Hypothalamus (tissue), 51 donors: ENCODE measurements at places on chromosomes 3 and 15.
A peak's percentile ranks its signal among the peaks of the same experiment; 100 is the strongest.

DNA sequence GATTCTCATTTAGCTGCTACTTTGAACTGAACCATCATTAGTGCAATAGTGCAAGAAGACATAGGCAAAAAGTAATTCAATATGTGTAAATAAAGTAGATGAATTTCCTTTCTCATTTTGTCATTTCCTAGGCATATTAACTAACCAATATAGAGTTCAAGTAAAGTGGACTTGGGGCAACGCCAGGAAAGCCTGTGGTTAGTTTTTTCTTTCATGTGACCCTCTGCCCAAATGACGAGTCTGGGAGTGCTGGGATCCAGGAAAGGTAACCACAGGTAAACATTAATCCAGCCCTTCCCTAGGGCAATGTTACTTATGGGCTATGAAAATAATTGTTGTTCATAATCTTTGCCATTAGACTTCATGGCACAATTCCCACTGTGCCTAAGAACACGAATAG lies 181.0 kb downstream of the VPS13C start:
- no peak for DNase-seq

DNA sequence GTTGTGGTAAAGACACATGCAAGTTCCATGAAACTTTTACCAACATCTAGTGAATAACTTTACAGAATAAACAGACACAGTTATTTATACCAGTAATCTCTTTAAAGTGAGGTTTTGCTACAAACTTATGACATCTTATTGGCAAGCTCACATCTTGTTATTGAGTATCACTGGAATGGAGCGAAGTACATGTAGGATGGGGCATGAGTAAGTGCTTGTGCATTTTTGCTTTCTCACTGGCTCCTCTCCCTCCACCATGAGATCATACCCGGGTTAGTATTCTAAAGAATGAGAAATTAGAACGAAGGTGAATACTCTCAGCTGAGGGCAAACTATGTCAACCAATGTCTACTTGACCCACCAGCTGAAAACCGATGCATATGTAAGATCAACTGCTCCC lies 193.3 kb upstream of the ZNF717 start:
- no peak for DNase-seq

DNA sequence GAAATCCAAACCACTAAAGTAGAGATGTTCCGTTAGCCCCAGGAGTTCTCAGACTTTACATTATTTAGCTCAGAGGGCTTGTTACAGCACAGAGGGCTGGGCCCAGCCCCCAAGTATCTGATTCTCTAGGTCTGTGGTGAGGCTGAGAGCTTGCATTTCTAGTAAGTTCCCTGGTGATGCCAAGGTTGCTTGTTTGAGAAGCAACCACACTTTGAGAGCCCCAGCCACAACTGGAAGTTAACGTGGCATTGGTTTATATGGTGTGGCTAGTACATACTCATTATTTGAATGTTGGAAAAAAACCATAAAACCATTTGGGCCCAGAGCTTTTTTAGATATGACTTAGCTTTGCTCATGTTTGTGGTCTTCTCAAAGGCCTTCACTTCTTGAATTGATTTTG lies 35.9 kb downstream of the PRR23E start:
- DNase-seq = no peak

DNA sequence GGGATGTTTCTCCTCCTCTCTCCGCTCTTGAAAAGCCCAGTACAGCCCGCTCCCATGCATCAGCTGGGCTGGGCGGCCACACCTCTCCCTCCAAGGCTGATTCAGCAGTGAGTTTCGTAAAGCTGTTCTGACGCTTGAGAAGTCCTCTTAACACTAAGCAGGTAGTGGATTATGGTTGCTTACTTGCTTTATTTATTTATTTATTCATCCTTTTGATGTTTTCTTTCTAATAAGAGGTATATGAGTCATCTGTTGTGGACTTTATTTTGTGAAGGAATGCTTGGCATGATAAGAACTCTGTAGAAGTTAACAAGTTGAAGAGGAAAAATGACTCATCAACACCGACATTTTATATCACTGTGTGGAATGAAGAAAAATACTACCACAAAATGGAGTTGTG lies 285.0 kb downstream of the SQOR start:
- DNase-seq = no peak

GRCh38 chr3:97820780-97821179 lies 1.0 kb upstream of the CRYBG3 start:
- no peak for DNase-seq

- DNase-seq = no peak
Measured at GRCh38 chr15:40100123-40100946, 8.3 kb downstream of the BMF start.

DNA sequence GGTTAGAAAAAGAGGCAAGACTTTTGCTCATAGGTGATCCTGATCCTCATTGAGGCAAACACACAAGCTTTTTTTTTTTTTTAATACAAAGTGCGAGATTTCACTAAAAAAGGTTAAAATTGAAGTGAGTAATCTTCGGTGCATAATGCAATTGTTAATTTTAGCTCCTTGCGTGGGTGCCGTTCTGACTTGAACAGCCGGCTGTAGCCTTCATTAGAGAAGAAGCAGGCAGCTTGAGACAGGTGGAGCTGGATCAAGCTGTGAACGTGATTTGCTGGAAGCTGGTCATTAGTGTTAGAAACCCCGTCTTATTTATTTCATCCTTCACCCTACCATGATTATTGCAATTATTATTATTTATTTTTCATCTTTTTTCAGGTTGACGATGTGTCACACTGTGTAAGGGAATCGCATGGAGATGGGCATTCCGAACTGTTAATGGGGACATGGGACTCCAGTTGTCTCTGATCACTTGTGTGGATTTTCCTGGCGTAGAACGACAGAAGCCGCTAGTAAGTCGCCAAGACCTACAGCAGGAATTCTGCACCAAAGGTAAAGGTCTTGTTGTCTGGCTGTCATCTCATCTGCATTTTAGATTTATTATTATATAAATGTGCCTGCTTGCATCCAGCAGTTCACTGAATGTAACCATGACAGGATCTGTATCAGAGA lies 40.2 kb downstream of the ARPP21 start:
- DNase-seq = no peak

DNA sequence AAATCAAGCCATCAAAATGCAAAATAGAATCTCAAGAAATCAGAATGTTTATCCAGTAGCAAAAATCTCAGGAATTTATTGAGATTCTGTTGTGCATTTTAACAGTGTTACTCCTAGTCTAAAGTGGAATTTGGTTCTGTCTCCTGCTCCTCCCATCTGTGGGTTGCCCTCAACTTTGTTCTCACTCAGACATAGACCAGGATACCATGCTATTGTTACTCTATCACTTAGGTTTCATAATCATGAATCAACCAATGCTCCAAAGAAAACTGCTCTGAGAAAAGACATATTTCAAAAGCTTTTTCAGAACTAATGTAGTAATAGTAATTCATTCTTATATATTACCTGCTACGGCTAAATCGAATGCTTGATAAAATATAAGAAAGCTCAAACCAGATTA lies 274.7 kb downstream of the RBMS3 start:
- no peak for DNase-seq

GRCh38 chr3:196007744-196008335 lies 74.0 kb downstream of the TFRC start:
- no peak for DNase-seq

GRCh38 chr3:171865191-171865865 lies 22.2 kb downstream of the TMEM212 start:
- DNase-seq = no peak

GRCh38 chr15:93523481-93523880 lies 434.5 kb upstream of the RGMA start:
- no peak for DNase-seq

- no peak for DNase-seq
Measured at GRCh38 chr15:82995938-82996337, 9.9 kb downstream of the RAMAC start.

DNA sequence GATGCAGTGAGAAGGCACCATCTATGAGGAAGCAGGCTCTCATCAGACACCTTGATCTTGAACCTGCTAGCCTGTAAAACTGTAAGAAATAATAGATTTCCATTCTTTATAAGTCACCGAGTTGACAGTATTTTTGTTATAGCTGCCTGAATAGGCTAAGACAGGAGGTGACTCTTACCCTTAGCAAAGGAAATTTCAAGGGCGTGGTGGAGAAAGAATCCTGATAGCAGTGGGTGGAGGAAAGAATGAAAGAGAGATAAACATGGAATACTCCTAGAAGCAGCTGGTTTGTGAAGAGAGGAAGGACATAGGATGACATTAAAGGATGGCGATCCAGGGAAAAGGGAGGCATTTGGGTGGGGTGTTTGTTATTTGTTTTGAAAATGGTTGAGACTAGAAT lies 41.4 kb downstream of the SIDT1 start:
- no peak for DNase-seq

GRCh38 chr3:129575997-129576384 lies 30.5 kb downstream of the PLXND1 start:
- no peak for DNase-seq

- peak; percentile 25 for DNase-seq
Measured at GRCh38 chr3:137642831-137643230, 121.3 kb upstream of the SOX14 start.

DNA sequence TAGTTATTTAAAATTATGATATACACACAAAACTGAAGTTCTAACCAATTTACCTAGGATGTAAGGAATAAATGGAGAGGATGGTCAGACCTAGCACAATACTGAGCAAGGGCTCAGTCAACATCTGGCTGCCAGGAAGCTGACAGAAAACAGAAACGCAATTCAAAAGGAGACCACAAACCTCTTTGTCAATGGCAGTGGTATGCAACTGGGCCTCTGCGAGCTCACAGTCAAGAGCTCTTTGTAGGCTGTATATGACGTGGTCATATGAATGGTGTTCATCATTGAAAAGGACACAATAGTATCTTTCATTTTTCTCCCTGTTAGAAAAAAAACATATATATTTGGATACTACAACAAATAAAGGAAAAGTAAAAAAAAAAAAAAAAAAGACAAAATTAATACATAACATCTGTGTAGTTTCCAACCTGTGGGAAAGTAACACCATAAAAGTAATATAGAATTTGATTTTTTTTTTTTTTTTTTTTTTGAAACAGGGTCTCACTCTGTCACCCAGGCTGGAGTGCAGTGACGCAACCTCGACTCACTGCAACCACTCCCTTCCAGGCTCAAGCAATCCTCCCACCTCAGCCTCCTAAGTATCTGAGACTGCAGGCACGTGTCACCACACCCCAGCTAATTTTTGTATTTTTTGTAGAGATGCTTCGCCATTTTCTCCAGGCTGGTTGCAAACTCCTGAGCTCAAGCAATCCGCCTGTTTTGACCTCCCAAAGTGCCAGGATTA lies 37.9 kb downstream of the UBR1 start:
- DNase-seq = no peak

DNA sequence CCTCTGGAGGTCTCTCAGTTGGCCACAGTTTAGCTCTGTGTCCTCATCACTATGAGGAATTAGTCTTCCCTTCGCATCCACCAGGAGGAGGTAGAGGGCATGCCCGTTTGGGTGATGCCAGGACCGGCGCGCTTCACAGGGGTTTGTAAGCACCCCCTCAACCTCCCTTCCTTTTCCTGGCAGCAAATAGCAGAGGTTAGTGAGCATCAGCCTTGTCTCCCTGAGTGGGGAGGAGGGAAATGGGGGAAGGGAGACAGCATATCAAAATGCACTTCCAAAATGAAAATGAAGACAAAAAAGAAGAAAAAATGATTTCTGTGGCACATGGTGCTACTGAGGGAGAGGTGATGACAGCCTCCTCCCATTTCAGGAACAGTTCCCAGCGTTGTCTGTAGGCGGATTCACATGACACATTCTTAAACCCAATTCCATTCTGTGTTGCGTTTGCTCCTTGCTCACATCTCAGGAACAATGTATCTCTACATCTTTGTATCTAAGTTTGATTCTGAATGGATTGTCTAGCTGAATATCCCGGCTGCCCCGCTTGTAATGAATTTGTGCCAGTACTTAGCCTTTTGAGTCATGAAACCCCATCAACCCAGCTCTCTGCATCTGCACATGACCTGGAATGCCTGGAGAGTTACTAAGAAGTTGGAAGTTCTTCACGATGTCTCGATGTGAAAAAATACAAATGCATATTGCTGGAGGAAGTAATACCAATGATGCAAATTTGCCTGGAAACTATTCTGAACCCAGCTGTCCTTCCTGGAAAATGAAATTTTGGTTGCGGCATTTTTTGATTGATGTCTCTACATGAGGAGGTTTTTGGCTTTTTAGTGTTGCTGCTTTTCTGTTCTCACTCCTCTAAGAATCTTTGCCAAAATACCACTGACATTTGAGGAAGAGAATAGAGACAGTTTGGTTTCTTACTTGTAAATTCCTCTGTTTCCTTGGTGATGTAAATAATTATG lies 45.2 kb downstream of the TYRO3 start:
- DNase-seq = peak; percentile 54

- no peak for DNase-seq
Measured at GRCh38 chr3:56681984-56682461, 1.0 kb downstream of the TASOR start.

- DNase-seq = no peak
Measured at GRCh38 chr3:146077181-146077580, 83.8 kb downstream of the PLOD2 start.

DNA sequence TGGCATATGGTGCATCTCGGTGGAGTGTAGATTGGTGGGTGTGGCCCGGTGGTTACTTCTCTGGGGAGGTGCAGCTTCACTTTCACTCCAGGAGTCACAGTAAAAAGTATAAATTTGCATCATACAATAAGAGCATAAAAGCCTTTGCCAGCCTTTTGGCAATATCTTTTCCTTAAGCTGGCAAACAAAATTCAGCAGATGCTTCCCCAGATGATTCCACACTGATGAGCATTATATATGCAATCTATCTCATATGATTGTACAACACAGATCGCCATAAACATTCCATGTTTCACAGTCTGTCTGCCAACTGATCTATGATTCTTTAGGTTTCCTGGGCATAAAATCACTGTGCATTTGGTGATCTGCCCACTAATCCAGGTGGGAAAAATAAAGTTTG lies 120.2 kb upstream of the ALCAM start:
- no peak for DNase-seq

DNA sequence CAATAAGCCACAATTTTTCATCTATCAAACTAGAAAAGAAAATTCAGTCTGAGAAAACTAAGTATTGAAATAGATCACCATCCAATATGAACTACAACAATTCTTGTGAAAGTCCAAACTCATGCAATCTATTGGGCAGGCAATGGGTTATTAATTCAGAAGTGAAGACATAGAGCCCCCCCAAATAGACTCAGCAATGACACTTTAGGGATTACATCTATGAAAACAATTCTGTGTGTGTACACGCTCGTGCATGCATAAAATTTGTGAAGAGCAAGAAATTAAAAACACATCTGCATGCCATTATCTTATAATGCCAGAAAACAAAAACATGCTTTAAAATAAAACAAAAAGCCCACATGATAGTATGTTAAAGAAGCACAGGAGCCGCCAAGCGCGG lies 151.3 kb downstream of the NR1I2 start:
- no peak for DNase-seq

DNA sequence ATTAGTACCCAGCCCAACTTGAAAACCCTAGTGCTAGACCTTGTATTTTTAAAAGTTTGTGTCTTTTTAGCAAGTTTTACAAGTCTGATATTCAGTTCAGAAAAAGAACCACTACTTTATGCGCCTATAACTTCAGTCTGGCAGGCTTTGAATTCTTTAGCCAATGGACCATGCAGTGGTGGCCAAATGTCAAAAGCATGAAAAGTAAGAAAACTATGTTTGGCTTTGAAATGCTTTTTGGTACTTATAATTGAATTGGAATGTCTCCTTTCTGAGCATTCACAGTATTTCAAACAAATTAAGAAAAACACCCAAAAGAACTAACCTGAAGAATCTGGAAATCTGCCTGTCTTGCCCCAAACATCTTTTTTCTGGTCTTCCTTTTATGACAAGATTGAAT lies 12.8 kb downstream of the WDR48 start:
- DNase-seq = no peak
